Stimulated activated CD4-positive, alpha-beta T cell treated with anti-CD3 and anti-CD28 coated beads, Interleukin-1b, Interleukin-23, amount 100 ng/mL, for 24 hours (primary cell): ENCODE measurements at places on chromosomes 1 and 21.

DNA sequence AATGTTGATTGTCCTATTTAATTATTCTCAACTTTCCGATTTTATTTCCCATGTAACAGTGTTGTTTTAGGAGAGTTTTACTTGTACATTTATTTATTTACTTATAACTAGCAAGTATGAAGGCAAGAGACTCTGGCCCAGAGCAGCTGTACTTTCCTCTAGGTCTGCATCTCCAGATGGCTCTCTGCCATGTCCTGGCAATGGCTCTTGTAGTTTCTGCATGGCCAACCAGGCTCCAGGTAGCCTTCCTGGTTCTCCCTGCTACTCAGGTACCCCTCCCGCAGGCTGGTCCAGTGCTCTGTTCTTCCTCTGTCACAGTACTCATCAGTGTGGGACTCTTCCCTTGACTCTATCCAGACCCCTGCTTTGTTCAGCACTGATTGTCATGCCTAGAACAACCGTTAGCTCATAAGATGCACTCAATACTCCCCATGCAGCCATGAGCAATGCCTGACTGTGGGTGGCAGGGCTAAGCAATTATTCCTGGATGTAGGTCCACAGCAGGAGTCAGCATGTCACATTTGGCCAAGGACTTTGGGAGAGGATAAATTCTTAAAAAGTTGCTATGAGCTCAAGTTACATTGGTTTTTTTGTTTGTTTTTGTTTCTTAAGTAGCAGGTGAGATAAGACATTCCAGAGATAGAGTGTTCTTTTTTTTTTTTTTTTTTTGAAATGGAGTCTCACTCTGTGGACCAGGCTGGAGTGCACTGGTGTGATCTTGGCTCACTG lies 10.9 kb upstream of the IL20 start:
- no peak for DNase-seq

DNA sequence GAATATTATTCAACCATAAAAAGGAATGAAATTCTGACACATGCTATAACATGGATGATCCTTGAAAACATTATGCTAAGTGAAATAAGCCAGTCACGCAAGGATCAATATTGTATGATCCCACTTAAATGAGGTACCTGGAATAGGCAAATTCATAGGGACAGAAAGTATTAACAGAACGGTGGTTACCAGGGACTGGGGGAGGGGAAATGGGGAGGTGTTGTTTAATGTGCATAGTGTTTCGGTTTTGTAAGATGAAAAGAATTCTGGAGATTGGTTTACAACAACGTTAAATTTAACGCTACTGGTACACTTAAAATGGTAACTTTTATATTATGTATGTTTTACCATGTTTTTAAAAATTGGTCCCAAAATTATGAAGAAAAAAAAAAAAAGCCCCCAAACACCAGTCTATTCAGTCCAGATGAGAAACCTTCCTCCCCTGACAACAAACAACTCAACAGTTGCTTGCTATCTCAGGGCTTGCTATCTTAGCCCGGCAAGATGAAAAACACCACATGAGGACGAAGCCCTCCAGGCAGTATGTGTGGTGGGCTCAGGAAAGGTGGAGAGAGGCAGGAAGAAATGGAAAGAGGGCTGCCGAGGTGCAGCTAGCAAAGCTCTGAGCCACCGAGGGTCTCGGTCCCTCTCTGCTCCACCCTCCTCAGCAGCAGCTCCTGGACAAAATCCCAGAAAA lies 8.5 kb downstream of the NUAK2 start:
- no peak for DNase-seq

DNA sequence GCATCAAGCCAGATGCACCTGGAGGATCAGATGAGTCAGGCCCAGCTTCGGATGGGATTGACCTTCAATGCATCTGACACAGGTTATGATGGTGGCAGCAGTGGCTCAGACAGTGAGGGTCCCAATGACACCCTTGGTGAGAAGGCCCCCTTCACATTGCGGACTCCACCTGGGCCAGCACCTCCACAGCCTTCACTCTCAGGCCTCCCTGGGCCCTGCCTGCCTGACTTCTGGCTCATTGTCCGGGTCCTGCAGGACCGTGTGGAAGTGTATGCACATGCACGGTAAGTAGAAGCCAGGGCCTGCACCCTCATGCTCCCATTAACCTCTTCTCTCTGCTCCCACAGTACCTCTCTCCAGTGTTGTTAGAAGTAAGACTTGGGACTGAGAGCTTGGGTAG lies 20.8 kb downstream of the HYI start:
- no peak for DNase-seq

GRCh38 chr1:153540394-153541361 lies at the start of gene S100A5:
Gene S100A5 (minus strand): TSS chr1:153540934. CDS start chr1:153540191, 743 bp downstream.
- DNase-seq: no peak

- DNase-seq: peak; percentile 59
Observed at GRCh38 chr1:32247983-32248889, 1.2 kb downstream of the FAM167B start.

DNA sequence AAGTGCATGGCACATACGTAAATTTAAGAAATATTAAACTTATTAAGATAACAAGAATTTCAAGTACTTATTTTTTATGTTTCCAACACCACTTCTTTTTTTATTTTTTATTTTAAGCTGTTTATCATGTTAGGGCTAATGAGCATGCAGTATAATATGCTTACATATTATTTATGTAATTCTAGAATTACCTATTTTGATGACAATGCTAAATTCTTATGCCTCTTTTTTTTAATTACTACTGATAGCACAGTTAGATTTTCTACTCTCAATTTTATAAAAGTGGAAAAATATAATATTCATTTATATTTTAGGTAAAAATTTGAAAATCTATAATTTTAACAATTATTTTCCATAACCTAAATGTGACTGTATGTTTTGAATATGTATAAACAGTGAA lies 713.0 kb downstream of the MRPL39 start:
- no peak for DNase-seq

- no peak for DNase-seq
Observed at GRCh38 chr1:168227620-168228019, 1.8 kb downstream of the SFT2D2 start.

DNA sequence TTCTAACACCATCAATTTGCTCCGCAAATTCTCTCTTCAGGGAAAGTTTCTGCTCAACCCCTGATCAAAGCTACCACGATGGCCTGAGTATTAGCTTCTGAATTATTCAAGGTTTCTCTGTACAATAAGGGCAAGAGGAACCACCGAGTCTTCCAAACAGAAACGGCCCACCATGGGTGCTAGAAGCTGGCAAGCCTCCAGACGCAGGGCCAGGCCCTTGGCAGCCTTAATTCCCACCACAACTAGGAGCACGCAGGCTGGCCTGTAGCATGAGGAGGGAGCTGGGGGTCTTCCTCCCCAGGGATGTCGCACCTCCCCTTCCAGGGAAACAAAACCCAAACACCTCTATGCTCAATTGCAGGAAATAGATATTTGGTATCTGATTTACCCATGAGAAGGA lies 11.1 kb downstream of the RSPH1 start:
- no peak for DNase-seq

GRCh38 chr1:68103884-68104554 lies 53.6 kb upstream of the DIRAS3 start:
- no peak for DNase-seq

GRCh38 chr1:1433804-1434130 lies 1.7 kb upstream of the VWA1 start:
- peak; percentile 46 for DNase-seq

DNA sequence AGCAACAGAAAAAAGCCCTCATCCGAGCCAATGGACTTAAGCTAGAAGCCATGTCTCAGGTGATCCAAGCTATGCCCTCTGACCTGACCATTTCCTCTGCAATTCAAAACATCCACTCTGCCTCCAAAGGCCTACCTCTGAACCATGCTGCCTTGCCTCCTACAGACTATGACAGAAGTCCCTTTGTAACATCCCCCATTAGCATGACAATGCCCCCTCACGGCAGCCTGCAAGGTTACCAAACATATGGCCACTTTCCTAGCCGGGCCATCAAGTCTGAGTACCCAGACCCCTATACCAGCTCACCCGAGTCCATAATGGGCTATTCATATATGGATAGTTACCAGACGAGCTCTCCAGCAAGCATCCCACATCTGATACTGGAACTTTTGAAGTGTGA lies 20.7 kb downstream of the NR5A2 start:
- no peak for DNase-seq
